Ureter (tissue), 1 donor: ENCODE measurements at places on chromosomes 1 and 21. TPM values are rescaled to one million over a fixed set of nuclear protein-coding genes. Genes with fewer than 3 reads are reported as not detected.

- DNase-seq = no peak
Observed at GRCh38 chr1:174068000-174068399, 45.8 kb upstream of the RC3H1 start.

GRCh38 chr1:20494609-20495311 lies 8.8 kb upstream of the CAMK2N1 start:
- DNase-seq = no peak

- DNase-seq = peak; percentile 74
Observed at GRCh38 chr21:41957991-41958766, 4.4 kb upstream of the C2CD2 start.

DNA sequence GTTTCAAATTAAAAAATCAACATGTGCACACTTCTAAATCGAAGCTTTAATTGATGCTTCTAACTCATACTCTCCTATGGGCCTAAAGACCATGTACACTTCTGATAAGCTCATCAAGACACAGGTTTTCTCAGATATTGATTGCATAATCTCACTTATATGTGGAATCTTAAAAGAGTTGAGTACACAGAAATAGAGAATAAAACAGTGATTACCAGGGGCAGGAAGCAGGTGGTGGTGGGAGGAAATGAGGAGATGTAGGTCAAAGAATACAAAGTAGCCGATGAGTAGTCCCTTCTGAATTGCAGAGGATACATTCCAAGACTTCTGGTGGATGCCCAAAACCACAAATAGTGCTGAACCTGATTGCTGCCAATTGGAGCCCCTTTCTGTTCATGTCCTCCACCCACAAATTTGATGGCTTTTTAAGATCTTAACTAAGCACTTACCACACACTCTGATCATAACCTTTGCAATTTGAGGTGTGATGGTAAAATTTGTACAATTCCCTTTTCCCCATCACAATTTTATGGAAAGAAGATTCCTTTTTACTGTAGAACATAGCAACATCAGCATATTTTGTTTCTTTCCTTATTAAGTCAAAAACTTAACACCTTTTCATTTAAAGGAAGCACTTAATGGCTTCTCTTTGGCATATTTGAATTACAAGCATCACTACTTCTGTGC lies 3.3 kb upstream of the CD1B start:
- no peak for DNase-seq

DNA sequence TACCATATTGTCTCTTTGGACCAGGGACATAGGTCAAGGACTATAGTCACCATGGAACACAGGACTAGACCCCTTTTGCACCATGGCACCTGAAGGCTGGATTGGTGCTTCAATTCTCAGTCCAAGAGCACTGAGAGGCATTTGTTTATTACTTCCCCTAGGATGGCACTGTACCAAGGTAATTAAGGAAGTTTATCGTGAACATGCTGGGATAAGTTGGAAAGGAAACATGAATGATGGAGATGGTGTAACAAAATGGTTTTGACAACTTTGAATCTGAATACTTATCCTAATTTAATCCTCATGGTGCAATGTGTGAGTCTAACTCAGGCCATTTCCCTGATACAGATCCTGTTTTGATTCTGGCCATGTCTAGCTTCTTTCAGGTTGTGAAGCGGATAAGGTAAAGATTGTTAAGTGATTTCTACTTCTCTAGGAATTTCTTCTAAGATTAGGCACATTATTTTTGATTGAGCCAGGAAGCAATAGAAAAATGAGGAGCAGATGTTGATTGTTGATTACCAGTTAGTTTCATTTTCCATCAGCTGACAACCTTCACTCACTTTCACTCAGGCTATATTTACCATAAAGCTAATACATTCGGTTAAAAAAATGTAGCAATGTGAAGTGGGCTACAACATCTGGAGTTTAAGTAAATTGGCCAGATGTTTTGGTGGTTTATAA lies 37.3 kb upstream of the SIPA1L2 start:
- DNase-seq = no peak

GRCh38 chr1:208027861-208028260 lies 116.9 kb upstream of the CD34 start:
- no peak for DNase-seq

DNA sequence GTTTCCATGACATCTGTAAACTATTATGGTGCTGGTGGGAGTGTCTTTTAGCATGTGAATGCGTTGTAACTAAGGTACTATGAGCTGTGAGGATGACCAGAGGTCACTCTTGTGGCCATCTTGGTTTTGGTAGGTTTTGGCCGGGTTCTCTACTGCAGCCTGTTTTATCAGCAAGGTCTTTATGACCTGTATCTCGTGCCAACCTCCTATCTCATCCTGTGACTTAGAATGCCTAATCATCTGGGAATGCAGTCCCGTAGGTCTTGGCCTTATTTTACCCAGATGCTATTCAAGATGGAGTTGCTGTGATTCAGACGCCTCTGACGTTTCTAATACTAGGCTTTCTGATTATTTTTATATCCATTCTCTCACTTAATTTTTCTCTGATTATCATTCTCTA lies 9.4 kb downstream of the NCAM2 start:
- DNase-seq = no peak

- DNase-seq = no peak
Observed at GRCh38 chr1:221035662-221036153, 156.5 kb downstream of the HLX start.

GRCh38 chr1:246608616-246609376 lies 42.5 kb downstream of the CNST start:
- peak; percentile 85 for DNase-seq

GRCh38 chr1:117022114-117022513 lies 20.6 kb downstream of the CD101 start:
- DNase-seq = no peak

- DNase-seq = no peak
Observed at GRCh38 chr1:92759361-92759760, 25.5 kb downstream of the EVI5 start.

- no peak for DNase-seq
Observed at GRCh38 chr1:215551806-215552205, 15.3 kb upstream of the KCTD3 start.

DNA sequence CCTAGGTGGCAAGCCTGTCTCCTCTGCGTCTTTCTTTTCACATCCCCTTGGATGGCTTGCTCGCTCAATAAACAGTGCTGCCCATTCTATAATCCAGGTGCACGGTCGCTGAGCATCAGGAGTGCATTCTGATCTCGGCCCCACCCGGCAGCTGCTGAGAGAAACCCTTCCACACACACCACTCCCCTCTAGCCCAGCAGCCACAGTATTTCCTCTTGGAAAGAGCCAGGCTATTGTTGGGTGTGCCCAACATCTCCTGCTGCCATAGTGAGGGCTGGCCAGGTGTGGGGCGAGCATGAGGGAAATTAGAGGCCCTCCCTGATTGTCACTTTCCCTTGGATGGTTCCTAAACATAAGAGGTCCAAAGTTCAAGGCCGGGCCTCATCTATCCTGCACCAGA lies 24.7 kb downstream of the GPA33 start:
- DNase-seq = no peak

- DNase-seq = no peak
Observed at GRCh38 chr1:83883979-83884378, 115.0 kb downstream of the TTLL7 start.

GRCh38 chr1:182059936-182060335 lies 1.6 kb downstream of the ZNF648 start:
- DNase-seq = no peak

DNA sequence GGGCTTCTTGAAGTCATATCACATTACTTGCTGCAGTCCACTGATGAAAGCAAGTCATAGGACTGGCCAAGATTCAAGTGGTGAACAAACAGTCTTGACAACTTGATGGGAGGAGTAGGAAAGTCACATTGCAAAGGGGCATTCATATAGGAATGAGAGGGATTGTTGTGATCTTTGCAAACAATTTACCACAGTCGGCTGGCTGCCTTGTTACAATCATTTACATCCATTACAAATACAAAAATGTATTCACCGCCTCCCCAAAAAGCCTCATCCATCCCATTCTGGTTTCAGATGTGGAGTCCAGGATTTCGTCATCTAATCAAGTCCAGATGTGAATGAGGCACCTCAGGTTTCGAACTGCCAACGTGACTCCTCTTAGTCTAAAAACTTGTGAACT lies 26.8 kb downstream of the GORAB start:
- no peak for DNase-seq

DNA sequence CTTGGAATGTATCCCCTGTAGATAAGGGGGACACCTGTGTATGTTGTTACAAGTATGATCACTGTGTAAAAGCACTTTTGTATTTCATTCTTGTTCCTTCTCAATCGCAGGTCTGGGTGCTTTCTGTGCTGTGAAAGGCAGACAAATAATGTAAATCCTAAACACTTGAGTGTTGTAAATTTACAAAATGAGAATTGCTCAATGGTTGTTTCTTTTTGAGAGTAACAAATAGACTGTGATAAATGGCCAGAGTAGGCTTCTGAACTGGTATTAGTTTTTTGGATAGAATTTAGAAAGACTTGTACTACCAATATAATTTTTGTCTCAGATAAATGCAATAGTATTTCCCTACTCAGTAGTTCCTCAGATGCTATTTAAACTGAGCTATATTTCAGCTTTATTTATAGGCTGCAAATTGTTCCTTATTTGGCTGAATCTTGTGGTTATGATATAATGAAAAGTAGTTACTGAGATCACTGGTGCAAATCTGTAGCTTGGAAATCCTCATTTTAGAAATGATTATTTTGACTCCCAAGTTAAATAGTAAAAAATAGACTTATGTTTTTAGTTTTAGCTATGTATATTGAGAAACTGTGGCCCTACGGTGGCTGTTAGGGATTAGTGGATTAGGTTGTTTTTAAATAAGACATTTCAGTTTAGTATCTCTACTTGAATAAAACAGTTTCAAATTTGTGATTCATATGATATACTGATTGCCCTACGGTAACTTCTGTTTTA lies 9.2 kb downstream of the BACH1 start:
- DNase-seq = no peak

DNA sequence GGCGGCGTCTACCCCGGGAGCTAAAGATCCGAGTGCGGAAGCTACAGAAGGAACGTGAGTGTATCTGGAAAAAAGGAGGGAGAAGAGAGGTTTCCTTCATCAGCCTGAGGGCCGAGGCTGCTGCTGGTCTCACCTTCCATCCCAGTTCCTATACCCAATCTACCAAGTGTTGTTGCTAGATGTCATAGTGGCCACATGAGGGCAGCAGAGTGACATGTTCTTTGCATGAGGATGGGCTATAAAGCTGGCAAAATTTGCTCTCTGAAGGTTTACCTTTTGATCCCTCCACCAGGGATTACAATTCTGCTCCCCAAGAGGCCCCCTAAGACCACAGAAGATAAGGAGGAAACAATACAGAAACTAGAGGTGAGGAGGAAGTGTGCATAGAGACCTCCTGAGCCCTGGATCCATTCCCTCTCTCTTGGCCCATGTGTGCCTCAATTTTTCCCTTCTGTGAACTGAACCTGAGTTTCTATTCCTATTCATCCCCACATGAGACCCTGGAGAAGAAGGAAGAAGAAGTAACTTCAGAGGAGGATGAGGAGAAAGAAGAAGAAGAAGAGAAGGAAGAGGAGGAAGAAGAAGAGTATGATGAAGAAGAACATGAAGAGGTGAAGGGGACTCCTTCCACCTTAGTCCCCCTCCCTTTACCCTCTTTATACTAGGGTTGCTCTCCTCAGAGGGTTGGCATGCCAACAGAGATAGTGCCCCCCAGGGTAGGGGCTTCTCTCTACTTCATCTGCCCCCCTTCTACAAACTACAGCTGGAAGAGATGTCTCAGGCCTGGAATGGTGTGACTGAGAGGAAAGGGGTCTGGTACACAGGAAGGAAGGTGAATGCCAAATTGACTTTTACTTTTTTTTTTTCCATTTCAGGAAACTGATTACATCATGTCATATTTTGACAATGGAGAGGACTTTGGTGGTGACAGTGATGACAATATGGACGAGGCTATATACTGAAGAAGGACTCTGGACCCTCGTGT lies 13.3 kb downstream of the POLR3GL start:
- no peak for DNase-seq

- DNase-seq = no peak
Observed at GRCh38 chr1:156484480-156485058, 16.0 kb downstream of the MEF2D start.

GRCh38 chr1:185442050-185442449 lies 125.0 kb upstream of the IVNS1ABP start:
- no peak for DNase-seq

DNA sequence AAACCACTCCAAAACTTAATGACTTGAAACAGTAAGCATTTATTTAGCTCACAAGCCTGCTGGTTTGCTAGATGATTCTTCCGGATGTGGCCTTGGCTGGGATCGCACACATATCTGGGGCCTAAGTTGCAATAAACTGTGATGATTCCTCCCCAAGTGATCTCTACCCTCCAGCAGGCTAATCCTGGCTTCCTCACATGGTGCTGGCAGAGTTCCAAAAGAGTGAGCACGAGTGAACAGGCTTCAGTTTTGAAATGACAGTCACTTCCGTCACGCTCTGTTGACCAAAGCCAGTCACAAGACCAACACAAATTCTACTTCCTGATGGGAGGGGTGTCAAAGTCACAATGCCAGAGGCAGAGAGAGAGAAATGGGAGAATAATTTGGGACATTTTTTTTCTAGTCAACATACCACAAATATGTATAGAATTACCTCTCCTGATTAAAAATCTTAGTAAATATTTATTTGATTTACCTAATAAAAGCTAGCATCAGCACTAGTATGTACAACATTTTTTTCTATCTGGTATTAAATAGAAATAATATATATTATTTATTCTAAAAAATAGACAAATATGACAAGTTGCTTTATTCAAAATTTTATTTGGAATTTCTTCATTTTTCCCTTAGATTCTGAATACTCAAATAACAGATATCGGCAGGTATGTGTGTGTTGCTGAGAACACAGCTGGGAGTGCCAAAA lies 292.7 kb downstream of the TPR start:
- peak; percentile 89 for DNase-seq

GRCh38 chr21:17119466-17120297 lies 393.2 kb upstream of the CXADR start:
- no peak for DNase-seq

TEKT2 gene
- not detected for total RNA-seq

PFKL gene
- 163 TPM for total RNA-seq

OVAAL gene
- total RNA-seq = not detected

PYHIN1 gene
- total RNA-seq = 2.1 TPM

KLHDC7A gene
- total RNA-seq = 34.5 TPM

IL19 gene
- not detected for total RNA-seq

CRABP2 gene
- 229 TPM for total RNA-seq

PLPP3 gene
- total RNA-seq = 109 TPM

MOV10 gene
- total RNA-seq = 92.3 TPM
